WERI-Rb-1 (cell line): ENCODE measurements at places on chromosomes 4 and X.
A peak's percentile ranks its signal among the peaks of the same experiment; 100 is the strongest.

DNA sequence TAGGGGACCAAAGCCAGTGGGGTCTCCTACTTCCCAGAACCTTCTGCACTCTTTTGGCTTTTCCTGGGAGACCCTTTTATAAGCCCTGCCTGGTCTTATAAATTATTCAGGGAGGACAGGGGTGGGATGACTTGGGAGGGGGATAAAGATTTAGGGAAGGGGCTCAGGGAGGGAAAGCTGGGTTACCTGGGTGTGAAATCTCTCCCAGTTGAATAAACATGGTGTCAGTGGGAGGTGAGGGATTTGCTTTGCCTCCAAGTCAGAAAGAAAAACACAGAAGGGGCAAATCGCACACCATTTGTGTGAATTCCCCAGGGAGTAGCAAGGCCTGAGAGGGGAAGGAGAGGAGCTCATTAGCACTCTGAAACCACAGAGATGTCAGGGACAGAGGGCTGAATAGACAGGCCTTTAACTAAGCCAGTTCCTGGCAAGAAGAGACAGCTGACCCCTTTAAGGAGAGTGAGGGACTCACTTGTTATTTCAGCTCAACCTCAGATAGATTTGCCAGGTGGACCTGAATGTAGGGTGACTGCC, at the start of gene RIPPLY1:
Gene RIPPLY1 (minus strand): TSS at position 51 of the 534 bp plus-strand sequence. CDS start 54 bp downstream, outside the sequence.
- no peak for DNase-seq

DNA sequence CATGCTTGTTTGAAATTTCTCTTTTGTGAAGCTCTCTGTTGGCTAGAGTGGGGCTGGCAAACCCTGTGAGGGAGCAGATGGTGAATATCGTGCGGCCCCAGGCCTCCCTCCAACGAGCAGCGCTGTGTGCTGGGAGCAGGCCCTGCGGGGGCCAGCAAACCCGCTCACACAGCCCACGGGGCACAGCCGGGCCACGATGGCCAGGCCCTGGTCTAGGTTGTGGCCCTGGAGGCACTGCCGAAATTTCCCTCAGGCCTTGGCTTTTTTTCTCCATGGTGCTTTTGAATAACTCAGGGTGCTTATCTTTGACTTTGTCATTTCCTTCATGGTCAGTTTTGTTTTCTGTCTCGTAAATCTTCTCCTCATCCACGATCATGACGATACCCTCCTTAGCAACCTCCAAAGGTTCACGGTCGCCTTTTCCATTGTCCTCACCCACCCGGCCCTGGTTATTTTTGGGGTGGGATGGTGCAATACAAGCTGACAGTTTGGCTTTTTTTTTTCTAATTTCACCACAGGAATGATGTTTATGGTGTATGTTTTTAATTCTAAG, 20.7 kb downstream of the PCGF3 start:
- DNase-seq = no peak

DNA sequence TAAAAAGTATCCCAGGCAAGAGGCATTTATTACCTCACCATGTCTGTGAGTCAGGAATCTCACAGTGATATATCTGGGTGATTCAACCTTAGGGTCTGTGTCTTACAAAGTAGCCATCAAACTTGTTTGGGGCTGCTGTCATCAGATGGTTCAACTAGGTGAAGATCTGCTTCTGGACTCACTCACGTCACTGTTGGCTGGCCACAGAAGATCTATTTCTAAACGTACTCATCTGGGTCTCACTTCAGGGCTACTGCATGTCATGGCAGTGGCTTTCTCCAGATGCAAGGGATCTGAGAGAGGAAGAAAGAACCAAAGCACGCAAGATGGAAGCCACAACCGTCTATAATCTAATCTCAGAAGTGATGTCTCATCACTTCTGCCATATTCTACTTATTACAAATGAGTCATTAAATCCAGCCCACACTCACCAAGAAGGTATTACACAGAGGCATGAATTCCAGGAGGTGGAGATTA, 267.8 kb upstream of the ANKRD50 start:
- no peak for DNase-seq

DNA sequence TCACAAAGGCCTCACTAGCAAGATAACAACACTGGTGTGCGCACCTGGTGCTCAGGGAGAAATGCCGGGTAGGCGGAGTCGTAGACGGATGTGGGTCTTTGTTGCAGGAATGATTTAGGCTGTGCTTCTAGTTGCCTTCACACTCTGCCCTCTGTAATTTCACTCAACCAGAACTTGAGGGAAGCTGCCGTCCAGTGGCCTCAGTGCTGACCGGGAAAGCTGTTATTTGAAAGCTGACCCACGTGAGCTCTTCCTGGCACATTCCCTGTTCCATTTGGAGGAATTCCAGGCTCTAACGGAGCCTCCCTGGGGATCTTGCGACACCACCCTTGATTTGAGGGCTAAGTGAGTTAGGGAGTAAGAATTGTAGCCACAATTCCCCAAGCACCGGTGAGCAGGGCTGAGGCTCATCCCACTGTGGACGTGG, 15.9 kb downstream of the SH3TC1 start:
- no peak for DNase-seq

- DNase-seq = no peak
Measured at GRCh38 chr4:96186593-96186992, 346.7 kb downstream of the PDHA2 start.

DNA sequence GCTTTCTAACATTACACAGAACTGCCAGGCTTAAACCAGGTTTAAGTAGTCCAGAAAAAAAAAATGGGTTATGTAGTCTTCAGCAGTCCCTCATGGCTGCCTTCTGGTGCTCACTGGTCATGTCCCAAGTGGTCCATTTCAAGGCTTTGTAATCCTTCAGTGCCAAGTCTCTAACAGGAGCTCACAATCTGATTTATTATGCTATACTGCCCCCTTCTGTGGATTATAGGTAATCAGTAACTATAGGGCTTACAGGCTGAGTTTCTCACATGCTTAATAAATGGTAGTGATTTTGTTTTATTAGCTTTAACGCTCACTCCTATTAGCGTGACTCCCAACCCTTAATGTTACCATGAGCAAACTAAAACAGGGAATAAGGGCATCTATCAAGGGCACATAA, 92.5 kb upstream of the EDA2R start:
- DNase-seq = no peak

DNA sequence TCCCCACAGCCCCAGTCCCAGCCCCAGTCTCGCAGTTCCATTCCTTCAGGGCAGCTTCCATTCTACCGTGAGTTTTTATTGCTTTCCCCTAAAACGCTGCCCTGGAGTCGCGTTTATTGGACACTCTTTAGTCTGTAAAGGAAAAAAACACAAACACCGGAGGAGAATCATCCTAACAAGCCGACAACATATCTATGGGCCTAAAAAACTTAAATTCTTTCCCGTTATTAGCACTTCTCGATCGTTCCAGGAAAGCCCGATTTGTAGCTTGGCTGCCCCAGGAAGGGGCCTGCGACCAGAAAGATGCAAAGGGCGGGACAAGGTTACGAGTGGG, 178.5 kb downstream of the CBR4 start:
- DNase-seq = no peak

DNA sequence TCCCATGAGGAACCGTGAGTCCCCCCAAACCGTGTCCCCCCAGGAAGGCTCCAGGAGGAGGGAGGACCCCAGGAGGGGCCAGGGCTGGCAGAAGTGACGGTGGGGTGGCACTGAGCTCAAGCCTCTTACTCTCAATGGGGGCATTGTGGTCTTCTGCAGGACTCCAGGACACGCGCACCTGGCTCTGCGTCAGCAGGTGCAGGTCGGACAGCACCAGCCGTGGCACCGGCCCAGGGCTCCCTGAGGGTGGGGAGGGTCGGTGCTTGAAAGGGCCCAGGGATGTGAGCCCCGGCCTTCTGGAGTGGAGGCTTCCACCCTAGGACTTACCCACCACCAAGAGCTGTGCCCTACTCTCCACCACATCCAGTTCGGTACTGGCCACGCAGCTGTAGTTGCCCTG, 18.3 kb downstream of the L1CAM start:
- DNase-seq = no peak

- DNase-seq = no peak
Measured at GRCh38 chr4:8419222-8420041, 21.1 kb downstream of the ACOX3 start.

DNA sequence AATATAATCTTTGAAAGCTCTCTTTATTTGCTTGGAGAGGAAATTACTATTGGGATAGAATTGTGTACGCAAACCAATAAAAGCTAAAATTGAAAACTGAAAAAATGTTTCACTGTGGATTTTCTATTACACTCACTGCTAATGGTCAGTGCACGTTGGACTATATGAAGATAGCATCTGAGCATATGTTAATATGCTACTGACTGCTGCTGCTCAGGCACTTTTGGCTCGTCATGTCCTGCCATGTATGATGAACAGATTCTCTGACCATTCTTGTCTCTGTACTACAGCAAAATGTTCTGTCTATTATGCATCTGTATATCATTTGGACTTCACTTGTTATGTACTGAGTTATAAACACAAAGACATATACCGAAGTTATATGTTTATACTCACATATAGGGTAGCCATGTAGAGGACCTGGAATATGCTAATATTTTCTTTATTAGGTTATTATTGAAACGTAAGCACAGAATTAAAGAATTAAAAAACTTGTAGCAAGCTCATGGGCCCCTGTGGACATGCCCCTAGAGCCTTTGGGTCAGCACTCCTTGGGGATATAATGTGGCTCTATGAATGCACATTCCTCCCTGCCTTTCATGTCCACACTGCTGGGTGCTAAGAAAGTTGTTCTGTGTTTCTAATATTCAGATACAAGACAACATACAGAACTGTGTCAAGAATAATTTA, 120.8 kb downstream of the ANK2 start:
- no peak for DNase-seq

- DNase-seq = no peak
Measured at GRCh38 chrX:12892716-12893115, 13.7 kb upstream of the TLR8 start.

GRCh38 chr4:5990446-5991160, 27.6 kb downstream of the C4orf50 start:
- DNase-seq = peak; percentile 4

- DNase-seq = no peak
Measured at GRCh38 chrX:23805389-23805788, 22.4 kb downstream of the SAT1 start.

DNA sequence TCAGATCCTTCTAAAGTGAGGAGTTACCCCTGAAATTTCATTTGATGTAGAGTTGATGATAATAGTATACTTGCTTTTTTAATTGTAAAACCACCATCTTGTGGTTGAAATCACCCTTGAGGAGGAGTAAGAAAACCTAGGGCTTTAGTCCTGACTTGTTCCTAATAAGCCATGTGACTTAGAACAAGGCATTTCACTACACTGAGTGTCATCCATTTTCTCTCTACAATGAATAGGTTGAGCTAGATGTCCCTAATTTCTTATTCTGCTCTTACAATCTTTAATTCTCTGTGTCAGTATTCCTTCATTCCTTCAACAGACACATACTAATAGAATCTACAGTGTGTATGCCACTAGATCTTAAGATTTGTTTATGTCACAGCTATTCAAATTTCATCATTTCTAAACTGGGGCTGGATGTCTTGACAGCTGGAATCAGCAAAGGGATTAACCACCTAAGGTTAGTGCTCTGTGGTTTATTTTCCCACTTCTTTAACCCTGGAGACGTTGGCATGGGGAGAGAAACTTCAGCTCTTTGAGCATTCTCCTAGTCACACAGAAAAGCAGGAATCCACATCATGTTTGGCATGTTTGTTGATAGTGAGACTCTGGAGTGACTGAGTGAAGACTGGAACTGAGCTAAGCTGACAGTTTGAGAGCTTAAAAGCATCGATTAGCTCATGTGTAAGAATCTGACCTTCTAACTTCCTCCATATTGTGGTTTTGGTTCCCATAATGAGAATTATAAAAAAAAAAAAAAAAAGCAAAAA, 246.3 kb downstream of the NDST4 start:
- DNase-seq = no peak

DNA sequence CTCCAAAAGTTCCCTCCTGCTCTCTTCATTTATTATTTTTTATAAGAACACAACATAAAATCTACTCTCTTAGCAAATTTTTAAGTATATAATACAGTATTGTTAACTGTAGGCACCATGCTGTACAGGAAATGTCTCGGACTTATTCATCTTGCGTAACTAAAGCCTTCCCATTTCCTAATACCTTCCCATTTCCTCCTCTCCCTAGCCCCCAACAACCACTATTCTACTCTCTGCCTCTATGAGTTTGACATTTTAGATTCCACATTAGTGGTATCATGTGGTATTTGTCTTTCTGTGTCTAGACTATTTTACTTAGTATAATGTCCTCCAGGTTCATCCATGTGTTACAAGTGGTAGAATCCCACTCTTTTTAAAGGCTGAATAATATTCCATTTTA, 15.8 kb upstream of the SYTL4 start:
- DNase-seq = no peak

DNA sequence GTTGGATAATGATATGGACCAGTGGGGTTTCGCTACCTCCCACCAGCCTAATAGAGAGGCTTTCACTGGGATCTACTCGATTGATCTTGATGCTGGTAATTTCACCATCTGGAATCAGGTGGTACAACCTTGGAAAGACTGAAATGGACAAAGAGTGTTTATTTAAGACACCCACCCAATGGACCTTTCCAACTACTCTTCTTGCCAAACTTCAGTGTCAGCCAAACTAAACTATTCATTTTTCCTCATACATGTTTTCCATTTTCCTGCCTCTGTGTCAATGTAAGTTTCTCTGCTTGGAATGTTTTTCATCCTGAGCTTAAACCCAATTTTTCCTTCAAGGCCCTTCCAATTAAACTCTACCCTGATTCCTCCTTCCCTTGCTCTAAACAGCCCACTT, 92.6 kb downstream of the LNX1 start:
- DNase-seq = no peak

DNA sequence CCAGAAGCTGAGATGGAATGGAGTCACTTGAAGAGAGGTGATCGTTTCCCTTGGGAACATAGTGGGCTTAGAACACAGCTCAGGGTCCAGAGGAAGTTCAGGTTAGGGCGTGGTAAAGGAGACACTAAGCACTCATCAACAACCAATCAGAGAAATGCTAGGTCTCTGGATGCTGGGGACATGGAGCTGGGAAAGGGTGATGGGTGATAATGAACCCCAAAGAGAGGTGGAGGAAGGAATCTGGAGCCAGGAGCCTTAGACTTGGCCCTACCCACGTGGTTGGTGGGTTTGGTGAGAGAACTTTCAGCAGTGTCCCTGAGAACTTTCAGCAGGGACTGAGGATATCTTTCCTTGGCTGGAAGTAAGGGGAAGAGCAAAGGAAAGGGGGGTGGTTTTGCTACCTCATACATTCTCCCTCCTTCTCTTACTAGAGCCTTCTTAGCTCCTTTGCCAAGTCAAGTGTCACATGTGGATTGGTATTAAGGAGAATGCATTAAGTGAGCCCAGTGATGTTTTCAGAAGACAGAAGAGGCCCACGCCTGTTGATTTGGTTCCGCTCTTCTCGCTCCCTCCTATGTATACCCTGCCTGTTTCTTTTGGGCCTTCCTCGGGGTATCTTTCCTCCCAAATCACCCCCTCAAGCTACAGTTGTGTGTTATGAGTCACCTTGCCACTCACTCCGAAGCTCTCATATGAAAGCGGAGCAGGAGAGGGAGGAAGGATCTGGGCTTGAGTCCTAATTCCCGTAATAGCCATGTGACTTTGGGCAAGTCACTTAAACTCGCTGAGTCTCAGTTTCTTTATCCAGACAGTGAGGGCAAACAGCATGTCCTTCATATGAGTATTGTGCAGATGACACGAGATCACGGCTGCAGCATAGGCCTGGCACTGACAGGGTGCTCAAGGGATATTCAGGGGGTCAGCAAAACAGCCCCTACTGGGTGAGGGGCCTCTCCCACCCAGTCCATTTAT, 63.1 kb downstream of the TSC22D3 start:
- no peak for DNase-seq

GRCh38 chrX:114047558-114047957, 536.3 kb upstream of the HTR2C start:
- DNase-seq = no peak
